Stomach (tissue), 19 donors: ENCODE measurements at places on chromosomes 3 and 15. TPM values are rescaled to one million over a fixed set of nuclear protein-coding genes. Genes with fewer than 3 reads are reported as not detected.

DNA sequence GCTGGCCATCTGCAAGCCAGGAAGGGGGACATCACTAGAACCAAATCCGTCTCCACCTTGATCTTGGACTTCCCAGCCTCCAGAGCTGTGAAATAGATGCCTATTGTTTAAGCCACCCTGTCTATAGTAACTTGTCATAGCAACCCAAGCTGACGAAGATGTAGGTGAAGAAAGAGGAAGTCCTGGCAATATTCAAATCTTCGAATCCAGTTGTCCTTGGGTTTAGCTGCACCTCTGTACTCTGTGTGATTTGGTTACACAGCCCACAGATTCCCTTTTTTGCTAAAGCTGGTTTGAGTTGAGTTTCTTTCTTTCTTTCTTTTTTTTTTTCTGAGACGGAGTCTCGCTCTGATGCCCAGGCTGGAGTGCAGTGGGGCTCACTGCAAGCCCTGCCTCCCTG lies 68.0 kb upstream of the XCR1 start:
- DNase-seq, result no peak

Gene CFAP100
- total RNA-seq, result not detected

Gene MESP2
- not detected for total RNA-seq

Gene CEP63
- 104 TPM for total RNA-seq

- no peak for DNase-seq
Observed at GRCh38 chr3:158773166-158773565, 28.7 kb upstream of the MFSD1 start.

Gene LHFPL4
- 0.92 TPM for total RNA-seq

- DNase-seq, result no peak
Observed at GRCh38 chr3:99365979-99366378, 272.4 kb upstream of the COL8A1 start.

Gene SNTN
- not detected for total RNA-seq

DNA sequence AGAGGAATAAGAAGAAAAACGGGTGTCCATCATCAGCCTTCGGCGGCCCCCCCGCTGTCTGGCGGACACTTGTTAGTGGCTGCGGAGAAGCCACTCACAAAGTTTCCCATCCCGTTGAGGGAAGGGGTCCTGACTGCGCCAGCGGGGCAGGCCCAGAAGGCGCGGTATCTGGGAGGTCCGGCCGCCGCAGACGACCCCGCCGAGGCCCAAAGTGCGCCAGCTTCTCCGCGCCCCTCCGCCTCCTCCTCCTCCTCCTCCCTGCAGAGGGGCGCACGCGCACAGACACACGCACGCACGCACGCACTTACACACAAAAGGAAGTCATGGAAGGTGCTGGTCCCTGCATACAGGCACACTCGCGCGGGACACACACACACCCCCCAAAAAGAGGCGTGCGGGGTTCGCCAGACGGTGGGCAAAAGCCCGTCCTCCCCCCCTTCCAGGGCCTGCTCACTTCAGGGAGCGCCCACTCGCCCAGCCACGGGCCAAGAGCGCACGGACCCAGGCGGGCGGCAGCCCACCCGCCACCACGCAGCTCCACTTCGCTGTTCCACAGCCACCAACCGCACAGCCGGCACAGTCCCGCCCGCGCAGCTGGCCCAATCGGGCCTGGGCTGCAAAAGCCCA lies 18.0 kb downstream of the ZNF148 start:
- DNase-seq, result peak; percentile 84

Gene SLC28A2
- 1.8 TPM for total RNA-seq

Gene RAMAC
- total RNA-seq, result 84.0 TPM

Gene GPR160
- 33.0 TPM for total RNA-seq

Gene CRABP1
- total RNA-seq, result not detected

Gene GOLGA6B
- not detected for total RNA-seq

DNA sequence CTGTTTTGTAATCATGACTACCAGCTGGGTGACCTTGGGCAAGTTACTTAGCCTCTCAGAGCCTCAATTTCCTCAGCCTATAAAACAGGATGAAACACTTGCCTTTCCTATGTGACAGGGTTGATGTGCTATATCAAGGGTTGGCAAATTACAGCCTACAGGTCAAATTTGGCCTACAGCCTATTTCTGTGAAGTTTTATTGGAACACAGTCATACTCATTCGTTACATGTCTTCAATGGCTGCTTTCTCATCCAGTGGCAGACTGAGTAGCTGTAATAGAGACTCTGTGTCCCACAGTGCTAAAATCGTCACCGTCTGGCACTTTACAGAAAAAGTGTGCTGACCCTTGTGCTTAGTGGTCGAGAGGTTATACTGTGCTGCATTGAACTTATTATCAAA lies 16.6 kb downstream of the ABHD6 start:
- no peak for DNase-seq

Gene FILIP1L
- 48.7 TPM for total RNA-seq

GRCh38 chr15:100786139-100786531 lies 93.5 kb upstream of the ALDH1A3 start:
- no peak for DNase-seq

Gene AMT
- 4.5 TPM for total RNA-seq

DNA sequence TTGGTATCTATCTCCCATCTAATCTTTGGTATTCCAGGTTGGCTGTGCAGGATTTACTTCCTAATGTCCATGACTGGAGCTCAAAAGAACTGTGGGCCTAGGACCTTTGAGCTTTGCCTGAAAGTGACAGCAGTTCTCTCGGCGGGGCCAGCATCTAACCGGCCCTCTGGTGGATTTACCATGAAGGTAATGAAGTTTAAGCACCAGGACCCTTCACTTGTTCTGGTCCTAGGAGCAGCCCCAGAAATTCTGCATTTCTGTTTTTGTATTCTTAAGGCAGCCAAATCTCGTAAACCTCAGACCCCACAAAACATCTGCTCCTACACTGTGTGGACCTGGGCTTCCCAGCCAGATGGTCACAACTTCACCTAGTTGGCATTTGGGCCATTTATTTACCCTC lies 13.0 kb downstream of the CALML4 start:
- no peak for DNase-seq

- DNase-seq, result no peak
Observed at GRCh38 chr3:32257042-32257441, 18.6 kb downstream of the CMTM8 start.

Gene HIGD2B
- not detected for total RNA-seq

- no peak for DNase-seq
Observed at GRCh38 chr3:12286504-12286903, 2.4 kb upstream of the PPARG start.

Gene SUCNR1
- total RNA-seq, result not detected

- DNase-seq, result no peak
Observed at GRCh38 chr3:178385280-178385952, 150.8 kb upstream of the KCNMB2 start.

DNA sequence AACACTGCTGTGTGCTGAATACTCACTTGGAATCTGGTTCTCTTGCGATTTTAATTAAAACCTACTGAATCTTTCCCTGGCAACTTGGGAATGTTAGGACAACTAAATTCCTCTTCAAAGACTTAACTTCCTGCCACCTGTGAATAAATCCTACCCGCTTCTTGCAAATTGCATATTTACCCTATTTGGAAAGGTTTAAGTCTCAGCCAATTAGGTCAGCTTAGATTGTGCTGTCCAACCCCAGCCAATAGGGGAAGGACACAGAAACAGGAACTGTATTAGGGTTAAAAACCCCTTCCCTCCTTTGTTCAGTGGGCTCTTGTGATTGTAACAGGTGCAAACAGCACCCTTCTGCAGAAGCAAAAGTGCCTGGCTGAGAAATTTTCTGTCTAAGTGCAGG lies 38.6 kb upstream of the FSTL1 start:
- DNase-seq, result no peak

DNA sequence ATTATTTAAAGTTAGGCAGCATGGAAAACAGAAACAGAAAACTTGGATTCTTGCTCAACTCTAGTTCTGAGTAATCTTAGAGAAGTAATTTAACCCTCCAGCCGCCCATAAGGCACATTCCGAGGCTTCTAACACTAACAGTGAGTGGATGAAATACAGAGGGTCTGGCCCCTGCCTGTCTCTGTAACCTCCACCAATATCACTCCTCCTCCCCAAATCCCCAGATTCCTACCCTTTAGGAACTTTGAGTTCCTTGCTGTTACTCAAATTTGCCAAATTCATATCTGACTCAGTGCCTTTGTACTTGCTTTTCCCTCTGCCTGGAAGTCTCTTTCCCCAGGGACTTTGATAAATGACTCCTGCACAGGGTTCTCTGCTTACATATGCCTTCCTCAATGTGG lies 112.5 kb upstream of the TGFBR2 start:
- no peak for DNase-seq

DNA sequence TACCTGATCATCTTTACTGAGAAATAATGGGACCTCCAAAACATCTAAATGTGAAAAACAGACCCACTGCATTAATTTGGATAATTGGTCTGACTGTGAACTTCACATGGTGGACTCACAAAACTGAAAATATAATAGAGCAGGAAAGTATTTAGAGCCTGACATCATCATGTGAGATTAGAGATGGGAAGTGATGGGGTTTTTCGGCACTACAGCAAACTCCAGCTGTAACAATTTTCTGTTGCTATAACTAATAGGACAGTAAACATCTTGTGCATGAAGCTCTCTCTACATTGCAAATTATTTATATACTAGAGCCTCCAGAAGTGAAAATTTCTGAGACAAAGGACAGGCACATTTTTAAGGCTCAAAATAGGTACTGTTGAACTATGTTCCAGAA lies 32.2 kb downstream of the VEPH1 start:
- peak; percentile 35 for DNase-seq

DNA sequence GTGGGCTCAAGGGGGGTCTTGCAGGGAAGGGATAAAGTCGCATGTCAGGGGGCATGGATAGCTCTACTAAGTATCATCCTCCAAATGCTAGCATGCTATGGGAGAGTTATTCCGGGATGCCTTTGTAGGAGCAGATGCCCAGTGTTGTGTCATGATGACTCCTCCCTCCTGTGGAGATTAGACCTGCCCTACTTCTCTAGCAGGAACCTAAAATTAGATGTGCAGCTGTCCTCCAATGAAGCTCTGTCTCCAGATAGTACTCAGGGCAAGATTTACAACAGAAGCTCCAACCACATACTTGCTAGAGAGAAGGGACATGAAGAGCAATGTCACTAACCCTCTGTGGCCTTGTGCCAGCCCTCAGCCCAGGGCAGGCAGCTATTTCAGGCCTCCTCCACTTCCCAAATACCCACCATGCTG lies 82.5 kb downstream of the AGBL1 start:
- DNase-seq, result no peak

DNA sequence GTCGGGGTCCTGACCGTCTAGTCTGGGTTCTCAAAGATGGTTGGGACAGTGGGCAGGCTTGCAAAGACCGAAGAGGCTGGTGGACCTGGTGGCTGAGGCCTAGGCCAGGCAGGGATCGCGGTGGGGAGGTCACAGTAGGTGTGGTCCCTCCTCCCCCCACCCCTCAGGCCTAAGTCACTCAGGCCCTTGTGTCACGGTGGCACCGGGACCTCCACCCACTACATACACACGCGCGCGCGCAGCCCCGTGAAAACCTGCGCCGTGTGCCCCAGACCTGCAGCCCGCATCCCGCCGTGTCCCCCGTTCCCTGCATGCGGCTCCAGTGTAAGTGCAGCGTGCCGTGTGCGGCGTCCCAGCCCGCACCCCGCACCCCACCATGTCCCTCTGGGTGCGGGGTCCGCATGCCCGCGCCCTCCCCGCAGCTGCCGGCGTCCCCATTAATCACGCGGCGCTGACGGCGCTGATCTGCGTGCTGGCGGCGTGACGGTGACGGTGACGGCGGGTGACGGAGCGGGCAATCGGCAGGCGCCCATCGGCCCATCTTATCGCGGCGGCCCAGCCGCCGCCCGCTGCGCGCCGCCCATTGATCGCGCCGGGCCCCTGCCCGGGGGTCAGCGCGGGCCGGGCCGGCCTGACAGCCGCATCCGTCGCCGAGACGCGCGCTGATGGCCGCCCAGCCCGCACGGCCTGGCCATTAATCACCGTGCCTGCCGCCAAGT lies 24.4 kb downstream of the SEC61A1 start:
- peak; percentile 49 for DNase-seq

GRCh38 chr15:60584355-60584998 lies 105.5 kb upstream of the ICE2 start:
- DNase-seq, result no peak
